ENCODE measurements at places on chromosomes 1 and 21.

DNA sequence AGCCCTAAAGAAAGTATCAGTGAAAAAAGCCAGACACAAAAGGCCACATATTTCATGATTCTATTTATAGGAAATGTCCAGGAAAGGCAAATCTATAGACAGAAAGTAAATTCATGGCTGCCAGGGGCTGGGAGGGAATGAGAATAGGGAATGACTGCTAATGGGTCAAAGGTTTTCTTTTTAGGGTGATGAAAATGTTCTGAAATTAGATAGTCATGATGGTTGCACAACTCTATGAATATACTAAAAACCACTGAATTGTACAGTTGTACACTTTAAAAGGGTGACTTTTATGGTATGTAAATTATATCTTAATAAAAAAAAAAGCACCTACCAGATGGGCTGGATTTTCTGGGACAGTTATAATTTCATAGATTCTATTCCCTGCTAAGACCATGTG, 114.8 kb downstream of the CNIH3 start:
- no peak for DNase-seq

DNA sequence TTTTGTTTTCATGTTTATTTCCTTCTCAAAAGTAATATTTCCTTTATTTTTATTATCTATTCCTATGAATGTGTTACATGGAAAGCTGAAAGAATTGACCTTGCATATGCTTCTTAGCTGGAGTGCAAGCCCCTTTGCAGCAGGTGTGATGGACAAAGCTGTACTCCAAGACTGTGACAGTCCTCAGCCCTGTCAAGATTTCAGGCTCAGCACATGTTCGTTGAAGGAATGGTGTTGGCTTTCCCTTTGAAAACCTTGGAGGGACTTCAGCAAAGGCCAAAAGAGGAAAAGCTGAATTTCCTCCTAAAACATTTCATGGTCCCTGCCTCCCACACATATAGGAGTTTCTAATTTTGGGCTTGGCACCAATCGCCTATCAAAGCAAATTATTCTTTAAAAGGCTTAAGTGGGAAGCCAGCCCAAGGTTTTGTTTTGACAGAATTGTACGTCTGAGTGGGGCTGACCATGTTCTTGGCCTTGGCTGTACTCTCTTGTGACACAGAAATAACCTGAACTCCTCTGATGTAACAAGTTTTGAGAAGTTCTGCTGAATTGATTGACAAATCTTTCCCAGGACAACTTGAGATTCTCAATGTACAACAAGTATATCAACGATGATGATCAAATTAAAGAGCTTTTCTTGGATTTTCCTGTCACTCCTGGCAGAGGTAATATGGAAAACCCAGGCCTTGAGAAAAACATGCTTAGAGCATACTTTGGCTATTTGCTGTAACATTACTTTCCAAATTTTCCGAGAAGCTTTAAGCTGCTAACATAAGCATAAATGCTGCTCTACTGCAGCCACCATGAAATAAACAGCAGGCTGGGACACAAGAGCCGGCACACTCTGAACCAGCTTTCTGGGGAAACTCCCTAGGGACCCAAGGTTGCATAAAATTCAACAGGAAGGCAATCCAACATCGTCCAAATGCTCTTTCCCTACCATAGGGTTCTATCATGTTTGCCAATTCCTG, 135.7 kb upstream of the ZNF648 start:
- DNase-seq = no peak

- peak; percentile 84 for DNase-seq
These were observed 10.9 kb downstream of the WNT4 start for GRCh38 chr1:22131875-22132486.

DNA sequence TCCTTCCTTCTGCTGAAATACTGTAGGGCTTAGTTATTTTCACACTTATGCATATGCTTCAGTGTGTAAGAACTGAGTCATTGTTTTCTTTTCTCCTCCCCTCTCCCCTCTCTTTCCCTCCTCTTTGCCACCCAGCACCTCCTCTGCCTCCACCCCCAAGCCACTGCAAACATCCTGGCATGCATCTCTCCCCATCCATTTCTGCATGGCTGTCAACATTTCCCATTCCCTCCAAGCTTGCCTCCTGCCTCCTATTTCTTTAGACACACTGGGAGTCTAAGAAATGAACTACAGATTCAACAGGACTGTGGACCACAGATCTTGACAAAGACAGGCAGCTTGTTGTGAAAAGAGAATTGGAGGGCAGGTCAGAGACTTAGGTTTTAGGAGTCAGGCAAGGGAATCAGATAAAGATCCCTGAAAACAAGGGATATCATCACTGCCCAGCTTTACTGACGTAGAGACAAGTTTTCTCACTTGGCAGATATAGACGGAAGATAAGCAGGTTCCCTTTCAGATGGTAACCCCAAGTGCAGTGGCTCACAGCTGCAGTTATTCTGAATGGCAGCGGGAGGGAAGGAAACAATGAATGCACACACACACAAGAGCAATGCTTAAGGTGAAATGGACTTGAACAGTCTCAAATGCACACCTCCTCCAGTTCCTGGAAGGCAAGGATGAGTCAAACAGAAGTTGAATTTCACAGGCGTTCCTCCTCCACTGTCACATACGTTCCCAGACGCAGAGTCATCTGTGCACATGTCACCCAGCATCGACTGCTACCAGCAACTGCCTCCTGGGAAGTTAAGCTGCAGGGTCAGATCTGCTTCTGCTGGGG, 56.1 kb downstream of the HIVEP3 start:
- no peak for DNase-seq

GRCh38 chr1:76501586-76502219, 365.6 kb upstream of the ST6GALNAC5 start:
- DNase-seq = no peak

GRCh38 chr1:76281306-76281705, 206.8 kb downstream of the ST6GALNAC3 start:
- no peak for DNase-seq

DNA sequence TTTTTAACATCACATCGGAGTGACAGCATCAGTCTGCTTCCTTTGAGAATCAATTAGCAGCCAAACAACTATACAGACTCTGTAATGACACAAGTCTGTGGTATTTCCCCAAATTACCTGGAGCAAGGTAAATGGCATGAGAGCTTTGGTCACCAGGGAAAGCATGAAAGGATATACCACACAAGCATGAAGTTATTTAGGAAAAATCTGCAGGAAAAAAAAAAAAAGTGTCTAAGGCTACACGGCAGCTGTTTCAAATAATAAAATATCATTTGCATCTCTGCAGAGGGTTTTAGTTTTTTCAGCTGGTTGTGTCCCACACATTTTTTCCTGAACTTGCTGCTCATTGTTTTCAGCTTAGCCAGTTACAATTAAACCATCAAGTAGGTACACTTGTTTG, 234.7 kb downstream of the TTLL7 start:
- DNase-seq = no peak

DNA sequence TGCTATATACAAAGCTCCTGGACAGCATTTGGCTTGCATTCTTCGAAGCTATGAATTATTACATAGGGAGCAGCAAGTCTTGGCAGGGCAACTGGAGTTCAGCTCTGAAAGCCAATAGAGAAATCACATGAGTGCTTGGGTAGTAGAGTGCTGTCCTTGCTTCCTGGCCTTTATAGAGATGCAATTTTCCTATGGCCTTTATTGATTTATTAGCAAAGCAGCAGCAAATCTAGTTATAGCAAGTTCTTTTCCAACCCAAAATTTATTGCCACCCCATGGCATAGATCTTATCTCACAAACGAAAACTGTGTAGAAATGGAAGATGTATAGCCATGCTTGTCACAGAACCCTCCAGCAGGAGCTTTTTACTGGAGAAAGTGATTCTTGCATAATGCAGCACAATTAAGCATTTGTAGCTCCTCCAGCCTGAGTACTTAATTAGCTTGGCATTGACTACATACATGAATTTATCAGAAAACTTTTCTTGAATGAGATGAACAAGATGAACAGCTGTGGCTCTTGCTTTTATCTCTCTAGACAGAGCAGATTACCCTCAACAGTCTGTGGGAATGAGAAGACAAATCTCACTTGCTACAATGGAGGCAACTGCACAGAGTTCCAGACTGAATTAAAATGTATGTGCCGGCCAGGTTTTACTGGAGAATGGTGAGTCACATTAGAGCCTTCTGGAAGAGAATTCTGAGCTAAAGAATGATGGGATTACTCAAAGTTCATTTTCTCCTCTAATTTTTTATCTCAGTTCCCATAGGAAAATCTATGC, 170.1 kb downstream of the CRB1 start:
- DNase-seq = no peak

DNA sequence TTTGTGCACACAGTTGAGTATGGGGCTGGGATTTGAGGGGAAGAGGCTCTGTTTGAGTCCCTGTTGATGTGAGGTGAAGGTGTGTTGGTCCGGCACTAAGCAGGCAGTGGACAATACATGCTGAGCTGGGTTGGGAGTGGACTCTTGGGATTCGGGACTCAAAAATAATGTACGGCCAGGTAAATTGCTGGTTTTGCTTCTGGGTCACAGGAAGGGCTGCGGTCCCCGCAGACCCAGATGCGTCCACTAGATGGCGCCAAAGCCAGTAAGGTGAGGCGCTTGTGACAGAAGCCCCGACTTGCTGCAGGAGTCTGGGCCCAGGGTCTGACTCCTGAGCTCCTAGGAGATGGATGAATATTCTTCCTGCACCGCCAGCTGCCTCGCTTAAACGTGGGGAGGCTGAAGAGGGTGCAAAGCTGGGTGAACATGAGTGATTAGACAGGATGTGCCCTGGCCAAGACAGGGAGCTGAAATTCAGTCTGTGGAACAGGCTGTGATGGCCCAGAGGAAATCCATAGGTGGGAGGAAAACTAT, 61.4 kb downstream of the ACBD3 start:
- peak; percentile 93 for DNase-seq

DNA sequence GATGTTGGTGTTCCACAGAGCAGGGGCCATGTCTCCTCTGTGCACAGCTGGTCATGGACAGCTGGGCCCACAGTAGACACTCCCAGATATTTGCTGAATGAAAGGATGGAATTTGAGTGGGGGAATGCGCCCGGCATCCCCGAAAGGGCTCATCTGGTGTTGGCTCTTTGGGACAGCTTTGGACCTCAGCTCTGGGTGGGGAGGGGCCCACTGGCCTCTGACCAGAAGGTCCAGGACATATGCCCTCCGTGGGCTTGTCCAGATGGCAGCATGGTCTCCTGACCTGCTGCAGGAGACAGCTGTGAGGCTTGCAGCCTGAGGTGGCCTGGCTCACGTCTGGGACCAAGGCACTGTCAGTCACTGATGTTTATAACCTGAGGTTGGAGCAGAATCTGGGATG, 160.4 kb upstream of the AJAP1 start:
- DNase-seq = no peak

DNA sequence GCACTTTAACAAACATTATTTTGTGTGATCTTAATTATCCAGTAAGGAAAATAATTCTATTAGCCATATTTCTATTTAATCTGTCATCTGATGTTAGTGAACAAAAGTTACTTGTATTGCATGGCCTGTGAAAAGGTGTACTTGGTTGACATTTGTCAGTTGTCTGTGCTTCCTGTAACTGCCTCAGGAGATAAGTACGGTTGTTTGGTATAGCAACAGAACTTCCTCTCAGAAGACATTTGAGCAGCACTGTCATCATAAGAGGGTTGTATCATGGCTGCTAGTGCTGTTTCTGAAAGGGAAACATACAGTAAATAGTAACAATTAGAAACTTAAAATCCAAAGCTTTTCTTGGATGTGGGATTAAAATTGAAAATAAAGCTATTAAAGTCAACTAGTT, 3.4 kb downstream of the BLZF1 start:
- no peak for DNase-seq

GRCh38 chr1:57007472-57007871, 41.7 kb upstream of the C8B start:
- no peak for DNase-seq

GRCh38 chr1:199629624-199630023, 397.9 kb upstream of the NR5A2 start:
- no peak for DNase-seq

GRCh38 chr1:228989992-228990827, 254.9 kb downstream of the RHOU start:
- no peak for DNase-seq

GRCh38 chr1:58714544-58714943, 14.7 kb upstream of the MYSM1 start:
- no peak for DNase-seq

- peak; percentile 87 for DNase-seq
These were observed at the start of gene LPAR3 for GRCh38 chr1:84892705-84893618. Gene LPAR3 (minus strand): TSS chr1:84893206. CDS start chr1:84866120, 27,086 bp downstream.

- no peak for DNase-seq
These were observed 24.1 kb downstream of the TRIM45 start for GRCh38 chr1:117097443-117097842.

DNA sequence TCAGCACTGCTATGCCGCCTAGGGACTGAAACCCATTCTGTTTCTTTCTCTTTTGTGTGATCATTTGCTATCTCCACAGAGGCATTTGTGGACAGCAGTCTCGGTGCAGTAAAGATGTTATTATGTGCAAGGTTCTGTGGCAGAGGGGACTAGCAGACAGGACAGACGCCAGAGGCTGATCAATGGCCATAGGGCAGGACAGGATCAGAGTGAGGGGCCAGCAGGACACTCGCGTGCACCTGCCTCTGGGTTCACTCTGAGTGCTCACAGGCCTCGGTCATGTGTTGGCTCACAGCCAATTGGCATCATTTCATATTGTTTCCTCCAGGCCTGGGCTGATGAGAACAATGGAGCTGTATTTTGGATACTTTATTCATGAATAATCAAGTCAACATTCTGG, 212.6 kb downstream of the TGFB2 start:
- no peak for DNase-seq

DNA sequence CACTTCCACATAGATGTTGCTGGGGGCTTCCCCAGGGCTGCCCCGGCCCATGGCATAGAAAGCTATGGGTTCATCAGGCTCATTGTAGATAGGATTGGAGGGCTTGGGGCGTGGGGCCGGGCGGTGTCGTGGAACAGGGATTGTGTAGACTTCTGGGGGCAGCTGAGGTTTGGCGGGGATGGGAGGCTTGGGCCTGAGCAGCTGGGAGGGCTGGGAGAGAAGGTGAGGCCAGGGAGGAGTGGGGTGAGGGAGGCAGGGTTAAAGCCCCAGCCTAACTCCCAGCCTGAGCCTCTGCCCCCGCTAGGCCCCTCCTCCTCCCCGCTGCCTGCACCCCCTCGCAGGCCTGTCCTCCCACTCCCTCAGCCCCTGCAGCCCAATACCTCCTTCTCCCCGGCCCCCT, 7.4 kb downstream of the SH2D2A start:
- no peak for DNase-seq

GRCh38 chr21:44867464-44867863, 6.0 kb downstream of the PTTG1IP start:
- no peak for DNase-seq

DNA sequence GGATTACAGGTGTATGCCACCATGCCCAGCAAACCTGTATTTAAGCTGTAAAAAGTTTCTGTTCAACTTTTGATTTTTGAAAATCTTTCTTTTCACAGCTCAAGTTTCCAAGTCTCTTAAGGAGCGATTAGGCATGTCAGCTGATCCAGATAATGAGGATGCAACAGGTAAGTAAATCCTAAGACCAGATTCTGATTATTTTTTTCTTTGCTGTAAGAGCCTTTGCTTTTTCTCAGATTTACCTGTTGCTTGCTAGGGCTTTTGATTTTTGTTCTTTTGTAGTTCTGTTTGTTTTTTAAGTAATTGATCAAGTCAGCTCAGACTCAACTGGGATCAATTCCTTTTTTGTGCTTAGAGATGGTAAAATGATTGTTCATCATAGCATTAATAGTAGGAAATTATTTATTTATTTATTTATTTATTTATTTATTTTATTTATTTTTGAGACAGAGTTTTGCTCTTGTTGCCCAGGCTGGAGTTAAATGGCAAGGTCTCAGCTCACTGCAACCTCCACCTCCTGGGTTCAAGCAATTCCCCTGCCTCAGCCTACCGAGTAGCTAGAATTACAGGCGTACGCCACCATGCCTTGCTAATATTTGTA, 21.1 kb upstream of the SNRPE start:
- DNase-seq = no peak

- no peak for DNase-seq
These were observed 129.6 kb upstream of the ATP1A1 start for GRCh38 chr1:116243333-116244054.
